ENCODE measurements at places on chromosomes 16 and 17.

- DNase-seq = no peak
Measured at GRCh38 chr17:27345141-27345904, 51.4 kb downstream of the WSB1 start.

- no peak for DNase-seq
Measured at GRCh38 chr17:56171186-56171959, 18.1 kb downstream of the ANKFN1 start.

GRCh38 chr16:715477-716199 lies 720 bp downstream of the METRN start:
- no peak for DNase-seq

GRCh38 chr16:4110680-4111079 lies 5.6 kb downstream of the ADCY9 start:
- DNase-seq = no peak

GRCh38 chr16:74210245-74210644 lies 86.4 kb upstream of the PSMD7 start:
- no peak for DNase-seq

DNA sequence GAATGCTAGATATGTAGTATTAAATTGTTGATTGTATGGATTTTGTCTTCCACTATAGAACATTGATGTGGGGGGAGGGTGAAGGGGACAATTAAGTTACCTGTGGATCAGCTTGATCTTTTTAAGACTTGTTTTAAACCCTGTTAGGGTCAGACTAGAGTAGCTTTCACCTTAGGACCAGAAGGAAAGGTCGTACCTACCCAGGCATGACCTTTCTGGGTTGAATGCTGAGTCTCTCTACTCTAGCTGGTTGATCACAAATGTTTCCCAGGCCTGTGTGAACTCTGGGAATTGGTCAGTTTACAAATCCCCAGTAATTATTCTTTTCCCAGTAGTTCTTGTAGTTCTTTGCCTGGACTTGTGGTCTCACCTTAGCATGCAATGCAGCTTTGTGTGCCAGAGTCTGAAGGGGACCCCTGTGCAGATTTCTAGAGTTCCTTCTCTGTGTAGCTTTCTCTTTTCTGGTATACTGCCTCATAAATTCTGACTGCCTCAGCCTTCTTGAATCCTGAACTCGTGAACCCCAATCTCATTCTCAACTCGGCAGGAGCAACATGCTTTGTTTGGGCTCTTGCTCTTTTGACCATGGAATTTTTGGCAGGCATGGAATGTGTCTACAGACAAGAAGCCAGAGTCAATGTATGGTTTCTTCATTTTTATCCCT lies 54.1 kb downstream of the VMP1 start:
- no peak for DNase-seq

Measured in activated naive CD8-positive, alpha-beta T cell treated with anti-CD3 and anti-CD28 coated beads, Interleukin-2, amount 50 U/mL, for 16 hours (primary cell).